ENCODE measurements at places on chromosomes 13 and 19.

DNA sequence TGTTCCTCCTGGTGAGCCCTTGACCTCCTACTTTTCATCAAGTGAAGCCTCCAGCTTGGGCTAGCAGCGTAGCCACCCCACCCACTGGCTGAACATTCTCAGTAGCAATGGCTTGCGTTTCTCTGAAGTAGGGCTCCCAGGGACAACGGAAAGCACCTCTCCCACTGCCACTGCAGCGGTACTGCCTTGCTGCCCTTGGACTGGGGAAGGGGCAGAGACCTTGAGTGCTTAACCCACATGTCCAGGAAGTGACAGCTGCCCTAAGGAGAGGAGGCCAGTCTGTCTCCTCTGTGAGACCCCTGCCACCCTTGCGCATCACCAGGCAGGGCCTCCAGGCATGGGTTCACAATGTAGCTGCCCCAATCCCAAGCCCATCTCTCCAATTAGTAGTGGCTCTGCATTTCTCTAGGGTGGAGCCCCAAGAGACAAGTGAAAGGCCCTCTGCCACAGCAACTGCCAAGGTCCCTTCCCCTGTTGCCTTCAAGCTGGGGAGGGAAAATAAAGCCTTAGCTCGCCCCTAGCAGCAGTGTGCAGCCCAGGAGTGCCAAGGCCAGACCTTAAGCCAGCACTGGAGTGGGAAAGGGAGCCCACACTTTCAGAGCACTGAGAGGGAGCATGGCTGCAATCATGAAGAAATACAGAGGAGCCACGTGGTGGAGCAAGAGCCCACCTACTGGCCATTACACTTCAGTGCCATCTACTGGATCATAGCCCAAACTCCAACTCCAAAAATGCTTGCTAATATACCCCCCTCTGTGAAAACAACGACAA lies 175.9 kb upstream of the TRPC4 start:
- no peak overlapping the region for H3K27ac ChIP-seq
- H3K4me3 ChIP-seq, result no peak overlapping the region
- H3K4me1 ChIP-seq, result no peaks in the 10 kb centered on the region

GRCh38 chr13:75454497-75454896 lies 27.5 kb downstream of the TBC1D4 start:
- no peak overlapping the region for H3K4me3 ChIP-seq
- no peaks in the 10 kb centered on the region for H3K36me3 ChIP-seq
- H3K27me3 ChIP-seq, result peaks cover 15% of the 10 kb centered on the region

- peaks cover 32% of the 10 kb centered on the region for H3K27me3 ChIP-seq
- no peak overlapping the region for H3K27ac ChIP-seq
- H3K4me1 ChIP-seq, result no peaks in the 10 kb centered on the region
- ATAC-seq, result no peak
- H3K4me3 ChIP-seq, result no peak overlapping the region
- no peaks in the 10 kb centered on the region for H3K36me3 ChIP-seq
These were observed 73.0 kb downstream of the COL4A1 start for GRCh38 chr13:110233951-110234280.

- H3K4me1 ChIP-seq, result no peaks in the 10 kb centered on the region
- H3K27ac ChIP-seq, result no peak overlapping the region
- no peaks in the 10 kb centered on the region for H3K36me3 ChIP-seq
These were observed 298.2 kb downstream of the POU4F1 start for GRCh38 chr13:78305171-78305570.

DNA sequence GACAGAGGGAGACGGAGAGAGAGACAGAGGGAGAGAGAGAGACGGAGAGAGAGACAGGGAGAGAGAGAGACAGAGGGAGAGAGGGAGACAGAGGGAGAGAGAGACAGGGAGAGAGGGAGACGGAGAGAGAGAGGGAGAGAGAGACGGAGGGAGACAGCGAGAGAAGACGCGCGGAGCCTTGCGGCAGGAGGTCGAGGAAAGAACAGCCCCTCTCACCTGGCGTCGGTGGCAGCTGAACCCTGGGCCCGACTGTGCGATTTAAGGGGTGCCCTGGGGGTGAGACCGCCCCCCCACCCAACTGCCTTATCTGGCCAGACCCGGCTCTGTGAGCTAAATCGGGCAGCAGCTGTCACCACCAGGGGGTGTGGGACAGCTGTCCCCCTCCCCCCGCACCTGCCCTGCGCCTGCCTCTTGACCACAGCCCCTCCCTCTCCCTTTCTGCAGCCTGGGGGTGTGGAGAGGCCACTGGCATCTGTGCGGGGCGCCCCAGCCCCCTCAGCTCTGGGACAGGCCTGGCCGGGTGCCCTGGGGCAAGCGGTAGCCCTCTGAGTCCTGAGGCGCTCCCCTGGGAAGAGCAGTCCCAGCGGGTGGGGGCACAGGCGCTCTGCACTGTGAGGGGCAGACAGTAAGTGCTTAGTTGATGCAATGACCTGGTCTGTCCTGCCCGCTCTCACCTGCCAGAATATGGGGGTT lies 10.8 kb downstream of the JOSD2 start:
- no peak overlapping the region for H3K4me3 ChIP-seq
- no peaks in the 10 kb centered on the region for H3K36me3 ChIP-seq
- no peaks in the 10 kb centered on the region for H3K4me1 ChIP-seq

- peaks cover 10% of the 10 kb centered on the region for H3K27me3 ChIP-seq
- H3K36me3 ChIP-seq, result no peaks in the 10 kb centered on the region
- no peak overlapping the region for H3K4me3 ChIP-seq
- peak; percentile 39 for ATAC-seq
- H3K4me1 ChIP-seq, result no peaks in the 10 kb centered on the region
- H3K27ac ChIP-seq, result no peak overlapping the region
These were observed 1.2 kb upstream of the DCT start for GRCh38 chr13:94480672-94481145.

DNA sequence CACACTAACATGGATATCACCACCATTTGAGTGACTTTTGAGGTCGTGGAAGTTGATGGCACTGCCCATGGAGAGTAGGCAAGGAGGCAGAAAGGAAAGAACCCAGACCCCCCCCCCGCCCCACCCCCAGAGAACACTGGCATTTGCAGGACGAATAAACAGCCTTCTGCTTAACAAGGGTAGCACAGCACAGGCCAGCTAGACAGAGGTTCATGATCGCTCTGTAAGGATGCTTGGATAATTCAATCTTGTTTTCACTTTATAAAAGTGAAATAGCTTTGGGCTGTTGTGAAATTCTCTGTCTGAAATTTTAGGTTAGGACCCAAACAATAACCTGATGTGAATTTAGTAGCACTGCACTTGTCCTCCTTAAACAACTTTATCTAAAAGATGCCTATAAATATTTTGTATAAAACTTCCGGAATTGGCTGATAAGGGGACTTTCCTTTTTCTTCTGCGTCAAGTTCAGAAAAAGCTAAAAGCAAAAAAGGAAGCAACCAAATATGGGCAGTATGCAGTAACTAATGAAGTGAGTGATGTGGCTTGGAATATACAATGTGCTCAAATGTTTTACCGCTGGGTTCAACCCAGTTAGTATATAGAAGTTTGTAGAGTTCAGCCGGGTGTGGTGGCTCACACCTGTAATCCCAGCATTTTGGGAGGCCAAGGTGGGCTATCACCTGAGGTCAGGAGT lies 163.7 kb downstream of the SHISA2 start:
- peak; percentile 42 for ATAC-seq
- peak overlapping the region; percentile 19 for H3K27ac ChIP-seq
- peak overlapping the region; percentile 57 for H3K4me3 ChIP-seq
- H3K27me3 ChIP-seq, result no peaks in the 10 kb centered on the region

GRCh38 chr19:3136684-3137055 lies 837 bp downstream of the GNA15 start:
- no peak for ATAC-seq
- peaks cover 26% of the 10 kb centered on the region for H3K4me1 ChIP-seq
- H3K4me3 ChIP-seq, result peak overlapping the region; percentile 98
- H3K27me3 ChIP-seq, result no peaks in the 10 kb centered on the region

GRCh38 chr13:29479716-29480492 lies 115.6 kb downstream of the SLC7A1 start:
- H3K4me1 ChIP-seq, result no peaks in the 10 kb centered on the region
- no peak for ATAC-seq
- no peak overlapping the region for H3K27ac ChIP-seq
- no peak overlapping the region for H3K4me3 ChIP-seq
- H3K36me3 ChIP-seq, result no peaks in the 10 kb centered on the region
- H3K27me3 ChIP-seq, result no peaks in the 10 kb centered on the region

- ATAC-seq, result no peak
- H3K36me3 ChIP-seq, result no peaks in the 10 kb centered on the region
- no peaks in the 10 kb centered on the region for H3K4me1 ChIP-seq
- H3K27me3 ChIP-seq, result no peaks in the 10 kb centered on the region
These were observed 650.8 kb upstream of the MIR17HG start for GRCh38 chr13:90696656-90697055.

DNA sequence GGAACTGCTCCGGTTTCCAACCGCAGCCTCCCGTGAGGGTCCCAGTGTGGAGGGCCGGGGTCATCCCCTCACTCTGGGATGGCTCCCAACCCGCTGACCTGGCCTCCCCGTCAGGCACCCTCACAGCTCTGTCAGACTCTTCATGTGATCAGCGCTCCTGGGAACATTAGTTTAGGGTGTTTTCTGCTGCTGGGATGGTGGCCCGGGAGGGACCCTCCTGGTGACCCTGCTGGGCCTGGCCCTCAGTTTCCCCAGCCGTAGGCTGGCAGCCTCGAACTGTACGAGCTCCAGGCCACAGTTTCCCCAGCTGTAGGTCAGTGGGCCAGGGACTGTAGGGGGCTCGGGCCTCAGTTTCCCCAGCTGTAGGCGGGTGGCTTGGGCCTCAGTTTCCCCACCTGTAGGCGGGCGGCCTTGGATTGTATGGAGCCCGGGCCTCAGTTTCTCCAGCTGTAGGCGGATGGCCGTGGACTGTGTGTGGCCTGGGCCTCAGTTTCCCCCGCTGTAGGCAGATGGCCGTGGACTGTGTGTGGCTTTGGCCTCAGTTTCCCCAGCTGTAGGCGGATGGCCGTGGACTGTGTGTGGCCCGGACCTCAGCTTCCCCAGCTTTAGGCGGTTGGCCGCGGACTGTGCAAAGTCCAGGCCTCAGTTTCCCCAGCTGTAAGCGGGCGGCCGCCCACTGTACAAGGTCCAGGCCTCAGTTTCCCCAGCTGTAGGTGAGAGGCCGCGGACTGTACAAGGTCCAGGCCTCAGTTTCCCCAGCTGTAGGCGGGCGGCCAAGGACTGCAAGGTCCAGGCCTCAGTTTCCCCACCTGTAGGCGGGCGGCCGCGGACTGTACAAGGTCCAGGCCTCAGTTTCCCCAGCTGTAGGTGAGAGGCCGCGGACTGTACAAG lies 1.3 kb upstream of the PTBP1 start:
- no peak overlapping the region for H3K27ac ChIP-seq
- H3K36me3 ChIP-seq, result peaks cover 30% of the 10 kb centered on the region
- H3K27me3 ChIP-seq, result no peaks in the 10 kb centered on the region
- no peak for ATAC-seq

- peaks cover 6% of the 10 kb centered on the region for H3K4me1 ChIP-seq
- H3K4me3 ChIP-seq, result no peak overlapping the region
- no peak for ATAC-seq
- H3K27ac ChIP-seq, result no peak overlapping the region
- no peaks in the 10 kb centered on the region for H3K27me3 ChIP-seq
These were observed 10.0 kb downstream of the SYMPK start for GRCh38 chr19:45852983-45853382.

DNA sequence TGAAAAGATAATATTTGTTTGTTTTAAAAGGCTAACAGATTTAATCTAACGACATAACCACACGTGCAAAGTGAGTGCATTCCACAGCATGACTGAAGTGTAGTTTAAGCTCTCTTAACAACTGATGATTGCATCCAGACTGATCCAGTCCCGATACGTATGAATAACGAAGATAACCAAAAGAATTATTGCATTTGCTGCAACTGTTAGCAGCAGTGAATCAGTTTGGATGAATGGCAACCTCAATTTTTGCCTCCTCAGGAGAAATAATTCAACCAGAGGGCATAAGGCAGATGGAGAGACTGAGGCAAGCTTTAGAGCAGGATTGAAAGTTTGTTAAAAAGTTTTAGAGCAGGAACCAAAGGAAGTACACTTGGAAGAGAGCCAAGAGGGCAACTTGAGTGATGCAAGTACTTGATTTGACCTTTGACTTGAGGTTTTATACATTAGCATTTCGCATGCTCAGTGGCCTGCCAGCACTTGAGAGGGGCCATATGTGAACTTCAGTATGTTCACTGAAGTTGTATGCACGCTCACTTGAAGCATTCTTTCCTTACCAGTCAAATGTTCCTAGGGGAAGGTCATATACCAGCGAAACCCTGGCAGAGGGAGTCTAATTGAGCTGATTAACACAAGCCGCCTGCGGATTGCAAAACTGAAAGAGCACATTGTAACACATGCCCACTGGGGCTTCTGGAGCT lies 835.0 kb upstream of the PCDH20 start:
- H3K36me3 ChIP-seq, result no peaks in the 10 kb centered on the region
- no peak overlapping the region for H3K27ac ChIP-seq
- ATAC-seq, result no peak

- no peaks in the 10 kb centered on the region for H3K4me1 ChIP-seq
- ATAC-seq, result no peak
- H3K27me3 ChIP-seq, result no peaks in the 10 kb centered on the region
- no peak overlapping the region for H3K4me3 ChIP-seq
- H3K27ac ChIP-seq, result no peak overlapping the region
These were observed 429.6 kb downstream of the RFC3 start for GRCh38 chr13:34247596-34247995.

- H3K4me1 ChIP-seq, result no peaks in the 10 kb centered on the region
- no peak for ATAC-seq
- no peaks in the 10 kb centered on the region for H3K36me3 ChIP-seq
- H3K27me3 ChIP-seq, result no peaks in the 10 kb centered on the region
- no peak overlapping the region for H3K4me3 ChIP-seq
- H3K27ac ChIP-seq, result no peak overlapping the region
These were observed 78.2 kb downstream of the MYO16 start for GRCh38 chr13:108707584-108707983.

GRCh38 chr13:100646030-100646673 lies 28.4 kb downstream of the TMTC4 start:
- H3K4me3 ChIP-seq, result no peak overlapping the region
- no peak overlapping the region for H3K27ac ChIP-seq
- peaks cover 45% of the 10 kb centered on the region for H3K36me3 ChIP-seq
- H3K27me3 ChIP-seq, result no peaks in the 10 kb centered on the region
- ATAC-seq, result no peak

DNA sequence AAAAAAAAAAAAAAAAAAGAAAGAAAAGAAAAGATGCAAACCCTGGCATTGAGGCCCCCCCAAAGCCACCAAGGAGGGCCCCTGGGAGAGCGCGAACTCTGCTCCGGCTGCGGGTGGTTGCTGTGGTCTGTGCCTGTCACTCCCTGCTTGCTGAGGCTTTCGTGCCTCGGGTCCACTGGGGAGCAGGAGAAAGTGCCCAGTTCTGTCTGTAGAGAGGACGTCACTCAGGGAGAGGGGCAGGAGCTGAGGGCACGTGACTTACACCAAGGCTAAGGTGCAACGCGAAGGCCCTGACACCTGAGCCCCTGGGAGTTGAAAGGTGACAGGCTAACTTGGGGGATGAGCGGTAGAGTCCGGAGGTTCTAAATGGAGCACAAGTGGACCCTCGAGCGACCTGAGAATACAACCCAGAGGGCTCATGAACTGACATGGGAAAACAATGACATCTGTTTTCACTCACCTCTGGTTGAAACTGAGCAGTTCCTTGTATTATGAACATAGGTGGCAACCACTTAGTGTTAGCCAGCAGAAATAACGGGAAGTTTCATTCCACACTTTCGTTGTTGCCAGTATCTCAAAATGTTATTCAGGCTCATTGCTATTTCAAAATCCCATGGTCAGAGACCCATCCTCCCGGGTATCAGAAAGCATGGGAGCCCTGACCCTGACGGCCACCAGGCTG lies 69.2 kb upstream of the TM9SF2 start:
- peak; percentile 10 for ATAC-seq
- peak overlapping the region; percentile 92 for H3K4me3 ChIP-seq
- H3K36me3 ChIP-seq, result peaks cover 7% of the 10 kb centered on the region
- H3K27ac ChIP-seq, result peak overlapping the region; percentile 98

All from activated T-helper 17 cell treated with anti-CD3 and anti-CD28 coated beads, Interleukin-2, amount 50 U/mL, for 72 hours (primary cell).